ENCODE measurements at places on chromosomes 16 and 17. TPM values are rescaled to one million over a fixed set of nuclear protein-coding genes. Genes with fewer than 3 reads are reported as not detected.

DNA sequence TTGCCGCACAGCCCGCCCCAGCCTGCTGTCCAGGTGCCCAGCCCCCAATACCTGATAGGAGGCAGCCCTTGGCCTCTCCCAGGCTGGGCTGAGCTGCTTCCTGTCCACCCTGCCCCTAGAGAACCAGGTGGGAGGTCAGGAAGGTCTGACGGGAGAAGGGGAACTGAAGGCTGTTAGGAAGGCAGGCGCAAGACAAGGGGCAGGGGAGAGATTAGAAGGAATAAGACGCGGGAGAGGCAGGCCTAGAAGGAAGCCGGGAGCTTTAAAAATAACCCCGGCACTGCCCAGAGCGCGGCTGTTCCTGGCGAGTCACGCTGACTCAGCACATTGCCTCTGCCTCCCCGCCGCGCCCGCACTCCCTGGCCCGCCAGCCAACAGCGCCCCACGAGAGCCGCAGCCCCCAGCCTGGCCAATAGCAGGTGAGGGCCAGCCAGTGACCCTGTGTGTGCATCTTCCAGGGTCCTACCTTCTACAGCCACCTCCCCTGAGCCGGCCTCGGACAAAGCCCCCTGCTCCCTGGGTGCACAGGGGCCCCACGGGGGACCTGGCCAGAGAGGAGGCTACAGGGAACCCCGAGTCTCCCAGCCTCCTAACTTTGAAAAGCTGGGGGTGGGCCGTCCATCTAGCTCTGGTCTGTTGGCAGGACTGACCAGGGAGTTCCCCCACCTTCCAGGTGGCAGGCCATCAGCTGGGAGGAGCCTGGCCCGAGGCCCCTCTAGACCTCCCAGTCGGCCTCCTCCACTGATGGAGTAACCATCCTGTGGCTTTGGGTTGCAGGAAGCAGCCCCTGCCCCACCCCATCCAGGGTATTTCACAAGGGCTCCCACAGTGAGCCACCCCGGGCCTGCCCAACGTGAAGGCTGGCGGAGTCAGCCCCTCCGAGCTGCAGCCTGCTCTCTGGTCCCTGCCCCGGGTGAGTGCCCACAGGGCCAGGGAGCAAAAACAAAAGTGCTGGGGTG lies 4.0 kb downstream of the MAFG start:
- DNase-seq = peak; percentile 79

DNA sequence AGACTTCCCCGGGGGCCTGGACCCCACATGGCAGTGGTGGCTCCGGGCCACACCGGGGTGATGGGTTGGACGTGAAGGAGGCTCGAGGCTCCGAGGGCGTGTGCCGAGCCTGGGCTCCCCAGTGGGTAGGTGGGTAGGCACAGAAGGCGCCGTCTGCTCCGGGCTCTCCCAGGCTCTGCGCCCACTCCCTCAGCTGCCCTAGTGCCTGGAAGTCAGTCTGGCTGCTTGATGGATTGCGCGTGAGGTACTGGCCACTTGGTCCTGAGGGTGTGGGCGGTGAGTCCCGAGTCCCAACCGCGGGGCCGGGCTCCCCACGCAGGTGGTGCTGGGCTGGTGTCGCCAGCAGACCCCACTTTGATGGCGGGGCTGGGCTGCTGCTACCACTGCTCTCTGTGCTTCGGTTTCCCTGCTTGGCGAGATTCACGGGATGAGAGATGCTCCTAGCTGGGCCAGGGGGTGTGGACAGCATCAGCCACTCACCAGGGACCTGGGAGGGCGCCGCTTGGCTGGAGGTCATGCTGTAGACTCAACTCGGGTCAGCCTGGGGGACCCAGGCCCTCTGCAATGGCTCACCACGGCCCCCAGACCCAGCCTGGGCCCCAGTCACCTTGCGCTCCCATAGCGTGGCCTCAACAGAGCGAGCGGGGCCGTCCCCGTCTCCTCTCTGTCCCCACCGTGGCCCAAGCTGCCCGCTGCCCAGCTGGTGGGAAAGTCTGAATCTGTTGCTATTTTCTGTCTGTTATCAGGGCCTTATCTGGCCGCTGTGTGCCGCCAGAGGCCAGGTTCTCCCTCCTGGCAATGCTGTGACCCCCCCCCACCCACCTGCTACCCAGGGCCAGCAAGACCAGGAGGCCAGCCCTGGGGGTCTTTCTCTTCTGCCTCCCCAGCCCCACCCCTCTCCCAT lies 26.1 kb downstream of the ZFPM1 start:
- DNase-seq = no peak

The RABEP2 gene
- 22.6 TPM for total RNA-seq

DNA sequence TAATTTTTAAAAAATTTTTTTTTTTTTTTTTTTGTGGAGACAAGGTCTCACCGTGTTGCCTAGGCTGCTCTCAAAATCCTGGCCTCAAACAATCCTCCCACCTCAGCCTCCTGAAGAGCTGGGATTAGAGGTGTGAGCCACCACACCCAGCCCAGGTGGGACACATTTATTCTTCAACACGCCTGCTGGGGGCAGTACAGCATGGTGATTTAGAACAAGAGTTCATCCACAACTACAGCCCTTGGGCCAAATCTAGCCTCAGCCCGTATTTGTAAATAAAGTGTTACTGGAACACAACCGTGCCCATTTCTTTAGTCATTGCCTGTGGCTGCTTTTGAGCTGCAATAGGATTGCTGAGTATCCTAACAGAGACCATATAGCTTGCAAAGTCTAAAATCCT lies 92.8 kb downstream of the KATNIP start:
- peak; percentile 20 for DNase-seq

DNA sequence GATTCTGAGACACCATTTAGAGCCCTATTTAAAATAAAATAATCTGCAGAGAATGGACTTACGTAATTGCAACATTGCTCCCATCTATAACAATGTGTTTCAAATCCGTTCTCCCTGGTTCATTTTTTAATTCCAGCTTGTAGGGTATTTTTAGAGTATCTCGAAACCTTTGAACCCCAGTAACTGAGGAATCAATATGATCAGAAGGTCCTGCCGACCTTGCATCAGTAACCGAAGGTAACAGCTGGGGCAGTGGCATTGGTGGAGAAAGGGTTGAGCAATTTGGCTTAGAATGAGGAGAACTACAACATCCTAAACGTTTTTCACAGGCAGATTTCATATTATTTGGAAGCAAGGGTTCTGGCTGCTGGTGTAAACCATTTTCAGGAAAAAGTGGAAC lies 49.3 kb downstream of the N4BP1 start:
- DNase-seq = no peak

GRCh38 chr16:50591800-50592771 lies 43.9 kb downstream of the NKD1 start:
- no peak for DNase-seq

- peak; percentile 17 for DNase-seq
These were observed 1.6 kb downstream of the FAM83G start for GRCh38 chr17:19002805-19003542.

DNA sequence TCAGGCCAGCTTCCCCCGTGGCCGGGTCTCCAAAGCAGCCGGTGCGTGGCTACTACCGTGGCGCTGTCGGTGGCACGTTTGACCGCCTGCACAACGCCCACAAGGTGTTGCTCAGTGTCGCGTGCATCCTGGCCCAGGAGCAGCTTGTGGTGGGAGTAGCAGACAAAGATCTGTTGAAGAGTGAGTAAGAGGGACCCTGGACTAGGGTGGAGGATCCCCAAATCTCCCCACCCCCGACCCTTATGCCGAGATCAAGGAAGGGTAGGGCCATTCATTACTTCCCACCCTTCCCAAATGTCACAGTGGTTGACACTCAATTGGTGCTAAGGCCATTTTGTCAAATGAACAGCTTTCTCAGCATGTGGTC lies 1.2 kb downstream of the COASY start:
- DNase-seq = no peak

The WSCD1 gene
- 0.51 TPM for total RNA-seq

GRCh38 chr17:43314611-43315011 lies 80.8 kb upstream of the RNU2-1 start:
- no peak for DNase-seq

- DNase-seq = no peak
These were observed 24.0 kb downstream of the SMARCE1 start for GRCh38 chr17:40623419-40624210.

The DOC2B gene
- not detected for total RNA-seq

The PRSS22 gene
- total RNA-seq = not detected

DNA sequence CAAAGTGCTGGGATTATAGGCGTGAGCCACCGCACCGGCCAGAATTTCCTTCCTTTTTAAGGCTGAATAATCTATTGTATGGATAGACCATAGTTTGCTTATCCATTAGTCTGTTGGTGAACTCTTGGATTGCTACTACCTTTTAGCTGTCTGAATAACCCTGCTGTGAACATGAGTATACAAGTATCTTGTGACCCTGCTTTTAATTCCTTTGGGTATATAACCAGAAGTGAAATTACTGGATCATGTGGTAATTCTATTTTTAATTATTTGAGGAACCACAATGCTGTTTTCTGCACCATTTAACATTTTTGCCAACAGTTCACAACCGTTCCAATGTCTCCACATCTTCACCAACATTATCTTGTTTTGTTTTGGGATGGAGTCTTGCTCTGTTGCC lies 4.6 kb upstream of the OTOA start:
- no peak for DNase-seq

DNA sequence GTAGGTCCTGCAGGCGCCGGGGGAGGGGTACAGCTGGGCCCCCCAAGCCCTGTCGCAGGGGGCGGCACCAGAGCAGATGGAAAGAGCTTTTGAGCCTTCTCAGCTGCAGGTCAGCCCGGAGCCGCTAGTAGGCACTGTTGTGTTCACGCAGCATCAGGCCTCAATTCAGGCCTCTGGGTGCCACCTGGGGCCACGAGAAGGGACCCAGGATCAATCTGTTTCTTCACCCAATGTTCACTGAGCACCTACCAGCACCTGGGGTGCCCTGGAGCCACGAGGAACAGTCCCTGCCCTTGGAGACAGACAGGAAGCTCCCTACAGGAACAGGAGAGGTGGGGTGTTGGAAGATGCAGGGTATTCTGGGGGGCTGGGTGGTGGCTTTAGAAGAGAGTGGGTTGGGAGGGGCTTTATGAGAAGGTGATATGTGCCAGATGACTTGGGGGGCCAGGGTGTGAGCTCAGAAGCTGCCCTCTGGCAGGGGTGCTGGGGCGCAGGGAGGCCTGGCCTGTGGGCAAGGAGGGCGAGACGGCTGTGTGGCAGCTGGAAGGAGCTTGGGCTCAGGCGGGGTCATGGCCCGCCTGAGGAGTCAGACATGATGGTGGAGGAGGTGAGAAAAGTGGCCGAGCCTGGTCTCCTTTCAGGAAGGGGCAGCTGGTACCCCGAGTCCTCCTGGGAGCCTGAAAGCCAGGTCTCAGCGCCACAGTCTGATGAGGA lies 121.9 kb upstream of the GSE1 start:
- no peak for DNase-seq

DNA sequence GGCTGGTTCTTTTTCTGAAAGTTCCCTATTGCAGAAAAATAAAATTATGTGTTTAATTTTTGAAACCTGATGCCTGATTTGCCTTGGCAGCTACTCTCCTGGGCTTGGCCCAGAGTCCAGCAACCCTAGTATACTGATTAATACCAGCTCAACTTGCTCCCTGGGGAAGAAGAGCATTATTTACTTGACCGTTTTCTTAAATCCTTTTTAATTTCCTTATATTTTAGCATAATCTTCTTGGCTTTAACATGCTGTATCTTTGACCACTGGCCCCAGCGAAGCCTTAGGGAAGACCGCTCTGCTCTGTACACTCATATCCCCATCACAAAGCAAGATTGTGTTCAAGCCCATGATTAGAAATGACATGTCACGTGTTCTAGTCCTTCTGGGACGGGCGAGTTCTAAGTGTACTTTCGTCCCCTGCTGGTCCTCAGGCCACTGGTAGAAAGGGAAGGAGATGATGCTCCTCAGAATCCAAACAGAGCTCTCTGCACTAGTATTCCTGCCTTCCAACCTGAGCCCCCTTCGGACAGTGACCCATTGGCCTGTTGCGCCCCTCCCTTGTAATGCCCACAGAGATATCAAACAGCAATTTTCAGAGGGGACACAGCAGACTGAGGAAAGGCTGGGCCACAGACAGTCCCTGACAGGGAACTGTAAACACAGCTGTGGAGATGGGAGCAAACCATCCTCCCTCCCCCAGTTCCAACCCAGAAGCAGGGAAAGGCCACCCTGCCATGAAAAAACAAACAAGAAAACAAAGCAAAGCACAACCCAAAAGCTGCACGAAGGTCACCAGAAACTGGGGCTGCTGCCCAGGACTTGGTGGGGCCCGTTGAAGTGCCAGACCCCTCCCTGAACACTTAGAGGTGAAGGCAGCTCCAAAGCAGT lies 4.3 kb upstream of the EZH1 start:
- peak; percentile 32 for DNase-seq

GRCh38 chr17:16352303-16352666 lies 984 bp downstream of the CENPV start:
- peak; percentile 42 for DNase-seq
